NCI-H2171 (cell line): ENCODE measurements at places on chromosomes 12 and 14.

DNA sequence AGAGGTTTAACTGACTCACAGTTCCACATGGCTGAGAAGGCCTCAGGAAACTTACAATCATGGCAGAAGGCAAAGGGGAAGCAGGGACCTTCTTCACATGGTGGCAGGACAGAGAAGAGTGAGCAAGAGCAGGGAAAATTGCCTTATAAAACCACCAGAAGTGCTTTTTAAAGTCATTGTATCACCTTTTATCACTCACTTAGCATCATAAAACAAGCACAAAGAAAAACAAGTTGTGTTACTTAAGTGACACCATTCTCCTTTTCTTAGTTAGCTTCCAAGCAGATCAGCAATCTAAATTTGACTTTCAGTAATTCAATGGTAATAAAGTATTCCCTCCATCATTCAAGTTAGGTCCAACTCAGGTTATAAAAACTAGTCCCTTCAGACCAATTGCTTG, 28.5 kb downstream of the OSBPL8 start:
- no peak for DNase-seq

GRCh38 chr12:71756054-71756690, 1.5 kb downstream of the RAB21 start:
- no peak for DNase-seq

DNA sequence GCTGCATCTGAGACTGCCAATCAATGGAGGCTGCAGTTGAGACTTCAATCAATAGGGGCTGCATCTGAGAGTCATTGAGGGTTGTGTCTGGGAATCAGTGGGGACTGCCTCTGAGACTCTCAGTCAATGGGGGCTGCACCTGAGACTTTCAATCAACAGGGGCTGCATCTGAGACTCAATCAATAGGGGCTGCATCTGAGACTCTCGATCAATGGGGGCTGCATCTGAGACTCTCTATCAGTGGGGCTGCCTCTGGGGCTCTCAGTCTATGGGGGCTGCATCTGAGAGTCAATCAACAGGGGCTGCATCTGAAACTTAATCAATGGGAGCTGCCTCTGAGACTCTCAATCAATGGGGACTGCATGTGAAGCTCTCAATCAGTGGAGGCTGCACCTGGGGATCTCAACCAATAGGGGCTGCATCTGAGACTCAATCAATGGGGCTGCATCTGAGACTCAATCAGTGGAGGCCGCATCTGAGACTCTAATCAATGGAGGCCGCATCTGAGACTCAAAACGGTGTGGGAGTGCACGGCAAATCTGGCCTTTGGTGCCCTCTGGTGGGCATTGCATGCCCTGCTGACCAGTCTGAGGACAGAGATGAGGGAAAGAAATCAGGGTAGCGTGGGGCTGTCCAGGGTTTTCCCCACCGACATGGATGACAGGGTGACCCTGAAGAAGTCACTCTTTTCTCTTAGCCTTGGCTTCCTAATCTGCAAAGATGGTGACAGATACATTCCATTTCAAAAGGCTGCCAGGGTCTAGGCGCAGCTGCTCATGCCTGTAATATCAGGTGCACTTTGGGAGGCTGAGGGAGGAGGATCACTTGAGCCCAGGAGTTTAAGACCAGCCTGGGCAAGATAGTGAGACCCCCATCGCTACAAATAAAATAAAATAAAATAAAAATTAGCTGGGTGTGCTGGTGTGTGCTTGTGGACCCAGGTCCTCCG, 41.3 kb upstream of the EIF5 start:
- peak; percentile 65 for DNase-seq

DNA sequence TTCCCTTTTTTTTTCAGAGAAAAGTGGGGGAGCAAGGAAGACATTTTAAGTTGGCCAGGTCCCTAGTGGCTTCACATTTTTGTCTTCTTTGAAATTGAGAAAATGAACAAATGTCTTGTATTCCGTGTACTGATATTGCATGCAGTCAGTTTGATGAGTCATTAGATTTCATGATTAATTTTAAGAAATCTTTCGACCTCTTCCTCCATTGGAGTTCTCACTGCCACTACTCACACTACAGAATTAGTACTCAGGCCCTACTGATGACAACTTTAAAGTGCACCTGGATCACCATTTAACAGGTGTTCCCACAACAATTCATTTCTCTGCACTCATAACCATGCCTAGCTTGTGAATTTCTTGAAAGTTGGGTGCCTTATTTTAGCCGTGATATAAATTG, 50.5 kb downstream of the SAMD4A start:
- no peak for DNase-seq

- DNase-seq: peak; percentile 36
These were observed 15.5 kb downstream of the EMP1 start for GRCh38 chr12:13211859-13212664.

GRCh38 chr14:76866456-76866855, 40.2 kb downstream of the LRRC74A start:
- no peak for DNase-seq

GRCh38 chr14:75771595-75771994, 110.5 kb downstream of the TTLL5 start:
- no peak for DNase-seq

DNA sequence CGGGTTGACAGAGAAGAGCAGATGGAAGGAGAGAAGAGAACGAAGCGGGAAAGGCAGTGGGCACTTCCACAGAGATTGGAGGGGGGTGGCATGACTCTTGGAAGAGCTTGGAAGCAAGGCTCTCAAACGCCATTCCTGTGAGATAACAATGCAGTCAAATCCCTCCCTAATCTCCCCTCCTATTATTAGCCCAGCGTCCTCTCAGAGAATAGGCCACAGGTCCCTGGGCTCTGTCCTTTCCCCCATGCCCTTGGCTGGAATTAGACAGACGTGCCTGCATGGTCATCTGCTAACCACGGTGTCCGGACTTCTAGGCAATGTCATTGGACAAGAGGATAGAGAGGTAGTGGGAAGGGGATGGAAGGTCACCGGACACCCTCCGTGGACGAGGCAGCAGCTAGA, 8.0 kb upstream of the MYH7 start:
- DNase-seq: no peak

- DNase-seq: no peak
These were observed 129.7 kb upstream of the PLEKHG7 start for GRCh38 chr12:92573104-92573503.

DNA sequence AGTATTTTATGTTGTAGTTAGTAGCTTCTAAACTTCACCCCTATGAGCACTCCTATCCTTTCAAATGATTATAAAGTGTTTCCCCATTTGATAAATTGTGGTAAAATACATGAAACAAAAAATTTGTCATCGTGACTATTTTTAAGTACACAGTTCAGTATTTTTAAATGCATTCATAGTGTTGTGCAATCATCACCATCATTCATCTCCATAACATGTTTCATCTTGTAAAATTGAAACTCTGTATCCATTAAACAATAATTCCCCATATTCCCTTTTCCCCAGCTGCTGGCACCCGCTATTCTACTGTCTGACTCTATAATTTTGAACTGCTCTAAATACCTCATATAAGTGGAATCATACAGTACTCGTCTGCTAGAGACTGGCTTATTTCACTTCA, 52.5 kb downstream of the ATP23 start:
- no peak for DNase-seq

- DNase-seq: peak; percentile 35
These were observed 225.6 kb upstream of the CRY1 start for GRCh38 chr12:107318806-107319532.

DNA sequence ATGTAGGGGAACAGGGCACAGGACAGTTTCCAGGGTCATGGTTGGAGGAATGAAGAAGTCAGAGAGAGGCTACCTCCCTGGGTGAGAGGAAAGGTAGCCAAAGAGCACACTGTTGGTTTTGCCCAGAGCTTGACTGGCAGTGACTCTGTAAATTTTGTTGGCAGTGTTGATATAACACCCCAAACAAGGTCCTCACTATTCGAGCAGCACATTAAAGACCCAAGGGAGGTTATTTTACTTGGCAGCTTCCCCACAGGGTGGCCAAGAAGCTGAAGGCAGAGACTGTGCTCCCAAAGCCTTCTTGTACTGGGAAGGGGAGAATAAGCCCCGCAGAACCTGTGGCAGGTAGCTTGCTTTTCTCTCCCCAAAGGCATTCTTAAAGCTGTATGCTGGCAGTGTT, 40.6 kb downstream of the WSCD2 start:
- no peak for DNase-seq

- peak; percentile 44 for DNase-seq
These were observed 2.3 kb upstream of the HSPB8 start for GRCh38 chr12:119176267-119177055.

DNA sequence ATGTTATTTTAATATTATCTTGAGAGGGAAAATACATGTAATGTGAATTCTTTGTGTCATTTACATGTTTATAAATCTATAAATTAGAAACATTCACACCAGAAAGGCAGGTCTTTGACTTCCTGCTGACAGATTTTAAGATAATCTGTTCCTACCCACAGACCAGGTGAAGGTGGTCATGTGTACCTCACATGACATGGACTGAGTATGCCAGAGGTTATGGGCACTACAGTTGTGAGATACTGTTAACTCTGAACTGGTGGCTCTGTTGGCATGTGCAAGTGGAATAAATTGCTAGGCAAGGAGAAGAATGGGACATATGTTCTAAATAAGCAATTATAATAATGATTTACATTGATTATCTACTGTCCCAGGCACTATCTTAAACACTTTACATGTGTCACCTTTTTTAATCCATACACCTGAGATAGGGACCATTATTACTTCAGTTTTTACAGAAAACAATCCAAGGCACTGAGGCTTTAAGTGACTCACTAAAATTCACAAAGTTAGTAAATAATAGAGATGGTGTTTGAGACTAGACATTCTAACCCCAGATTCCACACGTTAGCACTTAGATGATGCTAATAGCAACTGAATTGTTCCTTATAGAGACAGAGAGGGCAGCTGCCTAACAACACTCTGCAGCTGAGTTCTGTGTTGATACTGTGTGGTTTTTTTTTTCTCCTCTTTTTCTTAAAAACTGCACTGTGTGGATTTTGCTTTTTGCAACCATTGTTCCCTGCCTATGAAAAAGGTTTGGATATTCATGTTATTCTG, 23.8 kb downstream of the SLC16A7 start:
- no peak for DNase-seq

DNA sequence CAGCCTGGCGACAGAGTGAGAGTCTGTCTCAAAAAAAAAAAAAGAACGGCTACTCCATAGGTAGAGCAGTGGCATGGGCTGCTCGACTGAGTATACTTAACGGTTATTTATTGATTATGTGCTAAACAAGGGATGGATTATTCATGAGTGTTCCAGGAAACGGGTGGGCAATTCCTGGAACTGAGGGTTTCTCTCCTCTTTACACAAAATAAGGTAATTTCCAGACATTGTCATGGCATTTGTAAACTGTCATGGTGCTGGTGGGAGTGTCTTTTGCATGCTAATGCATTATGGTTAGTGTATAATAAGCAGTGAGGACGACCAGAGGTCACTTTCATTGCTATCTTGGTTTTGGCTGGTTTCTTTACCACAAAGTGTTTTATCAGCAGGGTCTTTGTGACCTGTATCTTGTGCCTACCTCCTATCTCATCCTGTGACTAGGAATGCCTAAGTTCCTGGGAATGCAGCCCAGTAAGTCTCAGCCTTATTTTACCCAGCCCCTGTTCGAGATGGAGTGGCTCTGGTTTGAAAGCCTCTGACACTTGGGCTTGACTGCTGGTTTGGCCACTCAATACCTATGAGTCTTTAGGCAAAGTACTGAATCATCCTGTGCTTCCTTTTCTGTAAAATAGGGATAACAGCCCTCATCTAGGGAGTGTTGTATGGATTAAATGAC, 3.2 kb downstream of the DGLUCY start:
- DNase-seq: no peak

DNA sequence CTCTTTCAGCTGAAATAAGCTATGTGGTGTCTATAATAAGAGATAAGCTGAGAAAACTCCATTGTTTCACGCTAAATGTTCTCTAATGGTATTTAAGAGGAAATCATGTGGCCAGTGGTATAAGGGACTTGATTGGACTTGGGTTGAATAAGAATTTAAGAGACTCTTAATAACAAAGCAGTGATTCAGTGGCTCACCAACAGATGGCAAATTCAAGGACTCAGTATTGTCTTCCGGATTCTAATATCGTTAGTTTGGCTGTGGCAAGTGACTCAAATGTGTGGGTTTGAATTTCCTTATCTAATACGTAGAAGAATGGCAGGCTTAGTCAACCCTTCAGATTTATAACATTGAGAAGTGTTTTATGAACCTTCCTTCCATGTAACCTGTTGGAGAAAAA, 49.1 kb upstream of the KCNH3 start:
- DNase-seq: no peak

- DNase-seq: no peak
These were observed 29.3 kb downstream of the AMN start for GRCh38 chr14:102951799-102952198.

- DNase-seq: no peak
These were observed 142.0 kb downstream of the KCNK10 start for GRCh38 chr14:88181072-88181471.

GRCh38 chr14:99806836-99807235, 13.6 kb downstream of the EML1 start:
- no peak for DNase-seq

- peak; percentile 61 for DNase-seq
These were observed 244.2 kb upstream of the OR4E1 start for GRCh38 chr14:21917699-21918436.

DNA sequence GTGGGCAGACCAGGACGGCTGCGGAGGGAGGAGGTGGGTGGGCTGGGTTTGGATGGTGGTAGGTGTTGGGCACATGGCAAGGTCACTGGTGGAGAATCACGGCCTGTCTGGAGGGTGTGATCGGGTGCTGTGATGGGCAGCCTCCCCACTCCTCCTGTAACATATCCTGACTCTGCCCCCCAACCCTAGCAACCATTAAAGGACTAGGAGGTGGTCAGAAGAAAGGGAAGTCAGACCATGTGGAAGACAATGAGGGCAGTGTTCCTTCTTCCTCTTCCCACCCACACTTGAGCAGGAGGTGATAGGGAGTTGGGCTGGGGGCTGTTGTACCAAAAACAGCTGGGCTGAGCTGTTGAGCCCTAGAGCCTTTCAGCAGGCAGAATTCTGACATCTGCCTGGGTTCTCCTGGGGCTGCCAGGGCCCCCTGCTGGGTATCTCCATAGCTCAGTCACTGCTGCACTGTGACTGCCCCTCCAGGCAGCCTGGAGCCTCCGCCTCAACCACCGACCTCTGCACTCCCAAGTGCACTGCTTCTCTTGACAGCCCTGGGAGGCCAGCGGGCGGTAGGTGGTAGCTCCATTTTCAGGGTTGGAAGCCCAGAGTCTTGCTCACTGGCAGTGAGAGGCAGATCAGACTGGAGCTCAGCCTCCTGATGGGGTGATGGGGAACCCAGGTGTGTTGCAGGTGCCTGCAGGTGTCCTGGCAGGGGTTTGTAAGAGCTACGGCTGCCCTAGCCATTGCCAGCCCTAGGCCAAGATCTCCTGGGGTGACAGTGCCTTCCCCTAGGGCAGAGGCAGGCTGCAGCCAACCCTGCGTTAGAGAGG, 15.4 kb downstream of the VASH1 start:
- peak; percentile 13 for DNase-seq

DNA sequence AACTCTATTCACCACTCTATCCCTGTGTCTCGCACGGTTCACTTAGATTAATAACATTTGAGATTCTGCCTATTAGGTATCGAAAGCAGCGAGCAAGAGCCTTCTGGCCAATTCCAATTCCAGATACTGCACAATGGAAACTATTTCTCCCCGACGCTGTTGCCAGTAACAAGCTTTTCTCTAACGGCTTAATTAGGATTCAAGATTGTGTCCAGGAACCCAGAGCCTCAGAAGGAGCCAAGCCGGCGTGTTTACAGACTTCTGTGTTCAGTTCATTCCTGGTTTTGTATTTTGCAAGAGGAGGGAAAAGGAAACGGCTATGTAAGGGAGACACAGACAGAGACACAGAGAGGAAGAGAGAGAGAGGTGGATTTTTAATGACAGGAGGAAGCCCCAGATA, 185.6 kb downstream of the DICER1 start:
- DNase-seq: no peak

- no peak for DNase-seq
These were observed 84.7 kb upstream of the NELL2 start for GRCh38 chr12:44960856-44961255.
